ENCODE measurements at places on chromosomes 16 and 17.

DNA sequence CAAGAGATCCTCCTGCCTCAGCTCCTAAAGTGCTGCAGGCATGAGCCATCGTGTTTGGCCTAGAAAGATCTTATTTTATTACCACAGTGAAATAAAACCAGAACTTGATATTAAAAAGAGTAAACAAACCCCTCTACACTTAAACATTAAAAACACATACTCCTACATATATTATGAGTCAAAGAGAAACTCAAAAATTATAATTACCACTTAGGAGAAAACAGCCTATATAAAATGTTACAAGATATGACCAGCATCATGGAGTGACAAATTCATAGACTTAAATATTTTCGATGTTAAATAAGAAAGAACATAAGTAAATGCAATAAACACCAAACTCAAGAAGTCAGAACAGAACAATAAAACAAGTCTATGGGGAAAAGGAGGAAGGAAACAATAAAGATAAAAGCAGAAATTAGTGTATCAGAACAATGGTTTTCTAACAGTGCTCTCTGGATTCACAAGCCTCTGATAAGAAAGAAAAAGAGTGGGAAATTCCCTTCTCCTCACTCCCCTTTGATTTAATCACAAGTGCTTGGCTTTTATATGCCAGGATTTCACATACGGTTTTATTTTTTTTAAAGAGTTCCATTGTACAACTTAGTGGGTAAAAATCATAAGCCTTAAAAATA is 23.0 kb downstream of the SKAP1 start:
- no peak for DNase-seq

DNA sequence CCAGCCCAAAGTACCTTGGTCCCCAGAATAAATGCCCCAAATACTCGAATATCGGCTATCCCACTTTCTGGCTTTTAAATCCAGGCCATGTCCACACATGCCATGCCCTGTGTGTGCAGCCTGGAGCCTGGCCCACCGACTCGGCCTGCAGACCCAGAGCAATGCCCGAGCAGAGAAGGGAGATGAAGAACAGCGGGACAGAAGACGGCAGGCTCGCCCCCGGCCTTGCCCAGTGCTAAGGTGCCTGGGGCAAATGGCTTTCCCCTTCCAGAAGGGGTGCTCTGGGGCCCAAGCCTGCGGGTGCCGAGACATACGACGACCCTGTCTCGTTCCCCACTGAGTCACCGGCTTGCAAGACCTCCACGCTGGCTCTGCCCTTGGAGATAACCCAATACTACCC is 8.0 kb downstream of the CLUH start:
- DNase-seq, result no peak

DNA sequence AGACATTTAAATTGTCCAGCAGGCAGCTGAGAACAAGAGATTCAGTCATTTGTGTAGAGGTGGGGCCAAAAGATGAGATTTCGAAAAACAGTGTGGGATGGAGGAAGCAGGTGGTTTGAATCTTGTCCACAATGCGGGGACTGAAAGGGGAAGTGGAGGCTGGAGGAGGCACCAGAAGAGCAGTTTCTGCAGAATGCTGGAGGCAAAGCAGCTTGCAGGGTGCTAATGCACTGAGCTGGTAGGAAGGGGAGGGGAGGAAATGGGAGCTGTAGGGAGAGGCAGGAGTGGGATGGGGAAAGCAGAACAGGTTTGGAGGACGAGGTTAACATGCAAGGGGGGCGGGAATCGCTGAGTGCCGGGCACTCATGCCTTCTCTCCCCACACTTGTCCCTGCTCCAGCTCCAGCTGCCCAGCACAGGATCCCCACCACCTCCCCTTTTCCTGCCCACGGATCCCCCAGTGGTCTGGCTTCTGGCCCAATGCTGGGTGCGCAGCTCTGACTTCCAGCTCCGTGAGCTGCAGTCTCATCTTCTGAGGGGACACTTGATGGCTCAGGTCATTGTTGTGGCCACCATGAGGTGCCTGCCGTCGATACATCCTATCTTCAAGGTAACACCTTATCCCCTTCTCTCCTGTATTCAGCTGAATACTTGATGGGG is 9.4 kb downstream of the C17orf100 start:
- no peak for DNase-seq

DNA sequence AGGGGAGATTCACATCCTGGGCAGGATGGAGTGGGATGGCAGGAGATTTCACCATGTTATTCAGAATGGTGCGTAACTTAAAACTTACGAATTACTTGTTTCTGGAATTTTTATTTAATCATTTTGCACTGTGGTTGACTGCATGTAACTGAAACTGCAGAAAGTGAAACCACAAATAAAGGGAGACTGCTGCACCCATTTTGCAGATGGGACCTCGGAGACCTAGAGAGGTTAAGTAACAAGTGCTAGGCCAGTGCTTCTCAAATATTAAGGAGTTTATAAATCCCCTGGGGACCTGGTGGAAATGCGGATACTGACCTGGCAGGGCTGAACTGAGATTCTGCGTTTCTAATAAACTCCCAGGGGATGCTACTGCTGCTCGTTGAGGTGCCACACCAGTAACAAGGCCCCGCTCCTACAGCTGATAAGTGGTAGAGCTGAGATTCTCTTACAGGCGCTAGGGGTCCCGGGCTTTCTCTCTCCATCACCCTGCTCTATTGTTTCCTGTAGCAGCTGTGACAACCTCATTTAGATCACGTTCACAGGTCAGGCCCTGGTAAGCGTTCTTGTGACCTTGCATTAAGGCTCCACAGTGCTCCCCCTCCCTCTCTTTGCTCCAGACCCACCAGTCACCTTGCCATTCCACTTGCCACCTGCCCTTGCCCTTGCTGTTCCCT is 167.1 kb upstream of the CDH13 start:
- no peak for DNase-seq

Measured in activated CD4-positive, alpha-beta T cell treated with anti-CD3 and anti-CD28 coated beads, Interleukin-2, amount 50 U/mL, for 1 hour (primary cell).